NCI-H1436 (cell line): ENCODE measurements at places on chromosomes 1 and 21.
A peak's percentile ranks its signal among the peaks of the same experiment; 100 is the strongest.

DNA sequence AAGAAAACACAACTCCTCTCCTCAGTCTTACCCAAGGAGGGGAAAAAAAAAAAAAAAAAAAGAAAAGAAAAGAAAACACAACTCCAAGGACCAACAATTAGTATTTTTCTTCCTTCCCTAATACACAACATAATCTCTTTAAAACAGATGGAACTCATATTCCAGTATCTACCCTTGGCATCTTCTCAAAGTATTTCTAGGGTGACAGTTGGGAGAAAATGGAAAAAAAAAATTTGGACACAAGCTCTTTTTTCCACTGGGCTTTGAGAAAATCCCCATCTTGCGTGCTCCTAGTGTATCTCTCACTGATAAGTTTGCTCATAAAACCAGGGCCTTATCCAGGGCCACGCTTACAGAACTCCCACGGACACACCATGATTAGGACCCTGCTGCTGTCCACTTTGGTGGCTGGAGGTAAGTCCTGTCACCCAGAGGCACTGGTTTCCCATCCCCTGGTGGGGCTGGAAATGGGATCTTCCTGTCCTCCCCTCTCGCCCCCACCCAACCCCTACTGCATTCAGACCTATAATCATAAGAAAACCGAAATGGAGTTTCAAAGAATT is at the start of gene CELA2B:
CELA2B (plus strand) TSS at position 353 of the 563 bp plus-strand sequence; CDS start at position 375, 22 bp downstream.
- DNase-seq, result no peak

- no peak for DNase-seq
Measured at GRCh38 chr1:15288173-15288926, 41.3 kb downstream of the FHAD1 start.

- no peak for DNase-seq
Measured at GRCh38 chr1:39110882-39111281, 84.7 kb downstream of the NDUFS5 start.

DNA sequence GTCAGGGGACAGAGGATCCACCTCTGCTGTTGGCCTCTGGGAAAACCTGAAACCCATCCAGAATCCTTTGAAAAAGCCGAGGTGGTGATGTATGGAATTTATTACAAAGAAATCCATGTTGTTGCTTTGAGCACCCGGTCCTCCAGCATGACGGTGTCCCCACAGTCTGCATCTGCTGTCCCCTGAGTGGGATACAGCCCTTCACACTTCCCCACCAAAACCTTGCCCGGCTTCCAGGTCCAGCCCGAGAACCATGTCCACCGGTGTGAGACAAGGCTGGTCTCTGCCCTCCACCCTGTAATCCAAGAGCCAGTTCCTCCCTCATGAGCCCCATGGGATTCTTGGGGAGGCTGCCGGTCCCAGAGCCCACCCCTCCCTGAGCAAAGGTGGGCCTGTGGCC is 70.5 kb downstream of the STUM start:
- no peak for DNase-seq

- DNase-seq, result no peak
Measured at GRCh38 chr1:234987415-234988154, 141.1 kb downstream of the TOMM20 start.

DNA sequence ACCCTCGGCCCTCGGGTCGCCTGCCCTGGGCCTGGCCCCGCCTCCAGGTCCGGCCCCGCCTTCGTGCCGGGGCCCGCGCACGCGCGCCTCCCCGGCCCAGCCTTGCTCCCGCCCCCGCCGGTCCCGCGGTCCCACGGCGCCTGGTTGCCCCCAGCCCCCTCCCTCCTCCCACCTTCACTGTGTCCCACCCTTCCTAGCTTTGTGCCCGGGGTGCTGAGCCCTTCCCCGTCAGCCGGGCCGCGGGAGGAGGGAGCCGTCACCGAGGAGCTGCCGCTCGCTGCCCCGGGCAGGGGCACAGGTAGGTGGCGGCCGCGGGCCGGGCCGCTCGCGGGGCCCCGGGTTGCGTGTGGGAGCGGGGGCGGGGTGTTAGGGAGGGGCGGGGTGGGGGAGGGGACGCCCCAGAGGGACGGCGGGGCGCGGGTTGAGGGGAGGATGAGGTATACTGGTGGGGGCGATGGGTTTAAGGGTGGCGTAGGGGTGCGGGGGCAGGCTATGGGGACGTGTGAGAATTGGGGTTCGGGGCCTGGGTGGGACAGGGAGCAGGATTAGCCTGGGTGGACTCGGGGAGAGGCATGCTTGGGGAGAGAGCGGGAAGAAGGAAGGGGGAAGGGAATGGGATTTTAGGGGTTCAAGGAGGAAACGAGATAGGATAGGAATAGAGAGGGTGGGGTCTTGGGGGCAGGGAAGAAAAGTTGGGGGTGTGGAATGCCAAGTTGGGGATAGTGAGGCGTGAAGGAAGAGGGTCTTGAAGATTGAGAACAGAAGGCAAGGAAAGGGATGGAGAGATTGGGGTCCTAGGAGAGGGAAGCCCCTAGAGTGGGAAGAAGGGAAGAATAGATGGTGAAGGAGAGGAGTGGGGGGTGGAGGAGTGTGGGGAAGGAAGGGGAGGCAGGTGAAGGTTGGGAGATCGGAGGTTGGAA is at the start of gene LRRC42:
LRRC42 (plus strand) TSS at position 99 of the 920 bp plus-strand sequence. CDS start 5,650 bp downstream, outside the sequence.
- no peak for DNase-seq

DNA sequence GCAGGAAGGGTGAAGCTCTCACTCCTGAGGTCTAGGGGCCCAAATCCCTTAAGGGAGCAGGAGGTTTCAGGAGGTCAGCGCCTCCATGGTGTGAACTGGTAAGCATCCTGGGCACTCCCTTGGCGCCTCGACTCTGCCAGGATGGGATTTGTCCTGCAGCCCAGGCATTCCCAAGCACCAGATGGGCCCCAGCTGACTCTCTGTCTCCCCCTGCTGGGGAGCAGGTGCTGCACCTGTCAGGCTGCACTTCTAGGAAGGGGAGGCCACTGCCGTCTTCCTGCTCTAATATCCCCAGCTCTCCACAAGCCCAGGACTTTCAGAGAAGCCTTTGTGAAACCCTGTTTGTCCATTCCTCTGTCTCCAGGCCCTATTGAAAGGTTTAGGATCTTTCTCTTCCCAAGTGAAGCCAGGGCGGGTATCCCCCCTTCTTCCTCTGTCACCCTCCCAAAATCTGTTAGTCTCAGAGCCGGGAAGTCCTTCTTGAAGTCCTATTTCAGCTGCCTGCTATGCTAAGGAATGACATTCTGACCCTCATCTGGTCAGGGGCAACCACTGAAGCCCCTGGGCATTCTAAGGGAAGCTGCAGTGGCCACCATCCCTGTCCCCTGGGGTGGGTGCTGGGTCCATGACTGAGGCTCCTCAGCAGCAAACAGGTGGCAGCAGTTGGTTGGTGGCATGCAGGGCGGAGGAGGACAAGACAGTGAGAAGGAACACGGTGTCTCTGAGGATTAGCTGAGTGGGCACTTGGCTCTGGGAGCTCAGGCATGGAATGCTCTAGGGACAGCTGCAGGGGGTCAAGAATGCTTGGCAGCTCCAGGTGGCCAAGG is 3.2 kb downstream of the MYBPH start:
- peak; percentile 69 for DNase-seq

DNA sequence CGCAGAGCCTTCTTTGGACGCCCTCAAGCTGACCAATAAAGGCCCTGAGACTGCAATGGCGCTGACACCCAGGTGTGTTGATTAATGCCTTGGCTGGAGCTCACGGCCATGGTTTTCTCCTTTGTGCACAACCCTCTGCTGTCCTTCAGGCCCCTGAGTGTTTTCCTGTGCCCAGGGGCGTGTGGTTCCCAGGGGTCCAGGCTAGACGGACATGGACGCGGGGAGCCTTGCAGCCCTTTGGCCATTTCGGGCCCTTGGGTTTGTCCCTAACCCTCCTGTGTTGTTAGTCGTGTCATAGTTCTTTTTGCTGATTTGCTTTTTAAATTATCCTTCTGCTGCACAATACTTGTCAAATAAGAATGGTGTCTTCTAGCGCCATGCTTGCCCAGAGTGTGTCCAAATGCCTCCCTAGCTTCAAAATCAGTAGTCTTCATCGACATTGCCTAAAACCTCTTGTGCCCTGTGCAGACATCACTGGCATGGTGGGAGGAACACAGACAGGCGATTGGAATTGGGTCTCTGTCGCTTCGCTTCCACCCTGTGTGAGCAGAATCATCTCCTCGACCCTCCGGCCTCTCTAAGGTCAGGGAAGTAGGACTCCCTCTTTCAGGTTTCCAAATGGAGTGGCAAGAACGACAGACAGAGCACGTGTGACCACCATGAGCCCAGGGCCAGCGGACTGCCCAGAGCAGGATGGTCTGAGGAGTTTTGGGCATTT is 1.9 kb downstream of the KRTAP10-4 start:
- DNase-seq, result no peak

GRCh38 chr1:243253926-243254232 is 1.2 kb downstream of the CEP170 start:
- no peak for DNase-seq

DNA sequence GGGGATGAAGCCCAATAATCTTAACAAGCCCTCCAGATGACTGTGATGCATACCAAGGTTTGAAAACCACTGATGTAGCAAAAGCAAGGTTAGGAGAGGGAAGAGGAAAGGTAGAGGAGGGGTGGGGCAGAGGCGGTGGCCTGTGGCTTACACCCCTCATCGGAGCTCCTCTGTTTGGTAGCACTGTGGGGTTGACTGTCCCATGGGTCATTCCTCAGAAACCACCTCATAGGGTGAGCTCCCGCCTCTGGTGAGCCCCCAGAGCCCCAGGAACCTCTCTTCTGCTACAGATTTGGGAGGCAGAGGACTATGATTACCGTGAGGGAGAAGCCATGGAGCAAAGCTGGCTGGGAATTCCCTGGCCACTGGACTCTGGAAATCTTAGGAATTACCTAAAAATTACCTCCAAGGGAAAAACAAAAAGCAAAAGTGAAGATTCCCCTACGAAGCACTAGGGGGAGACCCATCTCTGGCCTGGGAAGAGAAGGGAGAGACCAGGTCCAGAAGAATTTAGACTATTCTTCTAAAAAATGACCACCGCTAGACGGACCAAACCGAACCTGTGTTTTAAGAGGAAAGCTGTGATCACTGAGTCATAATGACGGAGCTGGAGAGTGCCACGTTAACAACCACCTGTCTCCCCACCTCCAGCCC is 1.5 kb upstream of the RASSF5 start:
- no peak for DNase-seq

DNA sequence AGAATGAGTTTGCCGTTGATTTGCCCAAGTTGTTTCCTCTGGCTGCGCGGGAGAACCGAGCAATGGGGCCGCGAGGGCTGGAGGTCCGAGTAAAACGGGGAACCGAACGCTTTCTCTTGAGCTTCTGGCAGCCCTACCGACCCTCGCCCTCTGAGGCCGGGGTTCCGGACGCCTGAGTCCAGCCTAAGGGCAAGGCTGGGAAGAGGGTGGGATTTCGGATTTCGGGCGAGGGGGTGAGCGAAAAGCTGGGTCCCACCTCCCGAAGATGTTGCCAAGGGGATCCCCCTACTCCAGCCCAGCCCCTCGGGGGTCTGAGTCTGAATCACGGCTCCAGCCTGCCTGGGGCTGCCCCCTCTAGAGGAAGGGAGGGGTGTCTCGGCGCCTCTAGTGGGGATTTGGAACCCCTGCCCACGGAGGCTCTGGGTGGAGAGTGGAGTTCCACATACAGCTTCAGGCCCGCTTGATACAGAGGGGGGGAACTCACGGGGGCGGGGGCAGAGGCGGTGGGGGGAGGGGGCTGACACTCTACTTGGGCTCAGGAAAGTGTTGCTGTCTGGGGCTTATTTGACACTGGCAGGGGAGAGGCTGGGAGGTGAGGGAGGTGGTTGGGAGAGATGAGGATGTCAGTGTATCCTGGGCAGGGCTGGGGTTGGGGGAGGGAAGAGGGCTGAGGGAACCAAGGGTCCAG is 617 bp downstream of the KIRREL1 start:
- no peak for DNase-seq

DNA sequence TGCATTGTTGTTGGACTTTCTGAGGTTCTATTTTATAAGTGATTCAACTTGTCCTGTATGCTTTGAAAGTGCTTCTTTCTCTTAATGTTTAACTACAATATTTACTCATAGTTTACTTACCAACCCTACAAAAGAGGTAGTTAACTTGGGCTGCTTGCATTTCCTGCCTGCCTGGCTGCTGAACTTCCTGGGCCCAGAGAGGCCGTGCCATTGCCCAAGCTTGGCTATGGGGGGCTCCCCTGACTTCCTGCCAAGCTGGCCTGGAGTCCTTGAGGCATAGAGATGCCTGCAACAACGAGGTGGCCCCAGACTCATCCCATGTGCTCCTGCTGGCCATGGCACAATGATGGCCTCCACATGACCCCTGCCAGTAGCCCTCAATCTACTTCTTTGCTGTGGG is 361.6 kb upstream of the PLD5 start:
- DNase-seq, result no peak

GRCh38 chr1:226002667-226003501 is 3.7 kb upstream of the SDE2 start:
- DNase-seq, result peak; percentile 93

GRCh38 chr1:65832296-65832695 is 39.6 kb downstream of the PDE4B start:
- DNase-seq, result no peak

GRCh38 chr1:22139817-22140216 is 3.1 kb downstream of the WNT4 start:
- DNase-seq, result peak; percentile 34

- no peak for DNase-seq
Measured at GRCh38 chr21:35102488-35103371, 53.6 kb upstream of the RUNX1 start.

DNA sequence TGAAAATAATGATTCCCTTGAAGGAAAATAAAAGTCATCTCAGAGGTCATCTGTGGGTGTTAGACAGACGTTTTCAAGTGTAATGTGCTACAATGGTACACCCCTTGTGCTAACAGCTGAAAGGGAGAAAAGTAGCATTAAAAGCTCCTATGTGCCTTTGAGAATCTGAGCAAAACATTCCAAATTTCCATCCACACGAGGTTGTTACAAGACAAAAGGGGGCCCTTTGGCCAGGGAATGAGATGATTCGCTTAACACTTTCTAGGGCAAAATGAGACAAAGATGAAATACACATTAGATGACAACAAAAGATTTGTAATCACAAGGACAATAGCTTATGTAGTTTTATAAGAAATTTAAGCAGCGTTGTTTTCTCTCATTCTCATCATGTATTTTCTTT is 303.6 kb downstream of the LMX1A start:
- DNase-seq, result no peak

DNA sequence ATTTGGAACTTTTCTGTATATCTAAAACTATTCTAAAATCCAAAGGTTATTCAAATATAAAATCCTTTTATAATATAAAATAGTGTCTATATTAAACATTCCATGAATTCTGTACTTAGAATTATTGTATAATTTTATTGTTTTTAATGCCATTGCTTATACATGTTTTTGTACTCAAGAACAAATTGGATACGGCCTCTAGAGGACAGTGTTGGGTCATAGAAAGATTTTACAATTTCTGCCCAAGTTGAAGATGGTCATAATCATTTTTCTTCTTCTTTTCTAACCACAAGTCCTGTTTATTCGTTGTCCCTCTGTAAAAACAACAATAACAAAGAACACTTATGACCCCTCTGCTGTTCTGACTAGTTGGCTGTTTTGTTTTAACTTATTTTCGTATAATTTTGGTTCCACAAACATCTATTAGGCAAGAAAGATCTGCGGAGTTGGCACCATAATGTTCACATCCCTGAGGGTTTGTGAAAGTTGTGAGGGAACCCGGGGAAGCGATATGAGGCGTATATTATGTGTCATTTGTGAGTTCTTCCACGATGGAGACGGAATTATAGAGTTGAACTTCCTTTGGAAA is 75.7 kb upstream of the KIF26B start:
- peak; percentile 22 for DNase-seq
